ENCODE measurements at places on chromosomes 5 and 9.

DNA sequence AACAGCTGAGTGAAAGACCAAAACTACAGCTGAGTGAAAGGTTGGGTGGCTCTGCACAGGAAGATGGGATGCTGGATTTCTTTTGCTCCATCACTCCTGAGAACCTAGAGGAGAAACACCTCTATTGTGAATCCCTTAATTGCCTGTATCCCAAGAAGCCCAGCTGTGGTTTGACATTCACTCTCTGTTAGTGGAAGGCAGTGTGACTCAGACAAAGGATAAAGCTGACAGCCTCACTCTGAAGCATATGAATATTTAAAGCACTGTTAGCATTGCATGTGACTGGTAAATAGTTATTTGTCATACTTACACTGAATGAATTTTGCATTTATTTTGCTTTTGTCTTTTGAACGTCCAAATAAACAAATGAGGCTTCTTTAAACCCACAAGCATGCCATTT is 367.1 kb upstream of the RIOK2 start:
- DNase-seq = peak; percentile 75

DNA sequence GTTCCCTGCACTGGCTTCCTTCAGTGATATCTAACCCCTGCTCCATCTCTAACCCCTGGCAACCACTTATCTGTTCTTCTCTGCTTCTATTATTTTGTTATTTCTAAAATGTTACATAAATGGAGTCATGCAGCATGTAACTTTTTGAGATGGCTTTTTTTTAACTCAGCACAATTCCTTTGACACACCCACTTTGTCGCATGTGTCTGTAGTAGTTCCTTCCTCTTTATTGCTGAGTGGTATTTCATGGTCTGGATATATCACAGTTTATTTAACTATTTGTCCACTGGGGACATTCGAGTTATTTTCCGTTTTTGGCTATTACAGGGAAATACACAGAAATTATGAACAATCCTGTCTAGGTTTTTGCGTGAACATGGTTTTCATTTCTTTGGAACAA is 200.2 kb downstream of the TRIO start:
- no peak for DNase-seq

DNA sequence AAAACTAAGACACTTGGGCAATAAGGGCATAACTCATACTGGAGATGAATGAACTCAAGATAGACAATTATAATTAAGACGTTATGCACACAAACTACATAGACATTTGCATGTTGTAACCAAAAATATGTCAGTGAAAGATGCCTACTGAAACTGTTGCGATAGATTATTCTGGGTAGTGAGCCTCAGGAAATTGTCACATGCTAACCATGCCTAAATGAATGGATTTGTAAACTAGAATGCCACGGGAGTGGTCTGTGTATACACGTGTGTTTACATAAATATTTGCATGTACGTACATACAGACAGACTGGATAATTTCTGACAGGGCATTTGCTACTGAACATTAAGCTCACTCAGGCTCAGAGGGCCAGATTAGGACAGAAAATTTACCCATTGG is 1.2 kb downstream of the NIPSNAP3B start:
- DNase-seq = no peak

GRCh38 chr5:76617675-76618074 is 5.5 kb downstream of the F2RL2 start:
- DNase-seq = peak; percentile 49

GRCh38 chr9:69346596-69347390 is 21.8 kb downstream of the ENTREP1 start:
- no peak for DNase-seq

DNA sequence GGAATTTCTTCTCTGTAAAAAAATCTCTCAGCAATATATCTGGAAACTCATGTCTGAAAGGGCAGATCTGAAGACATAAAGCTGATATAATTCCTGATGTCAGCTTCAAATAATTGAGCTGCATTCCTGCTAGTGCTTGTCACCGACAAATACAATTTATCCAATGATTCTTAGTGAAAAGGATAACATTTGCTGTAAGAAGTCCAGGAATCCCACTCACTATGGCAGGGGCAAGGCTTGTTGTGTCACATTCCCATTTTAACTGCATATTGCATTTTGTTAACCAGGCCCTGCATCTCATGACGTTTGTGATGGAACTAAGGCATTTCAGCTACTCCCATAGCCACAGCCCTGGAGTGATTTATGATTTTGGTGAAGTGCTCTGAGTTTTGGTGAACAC is 160.1 kb upstream of the DAB2 start:
- DNase-seq = peak; percentile 37

DNA sequence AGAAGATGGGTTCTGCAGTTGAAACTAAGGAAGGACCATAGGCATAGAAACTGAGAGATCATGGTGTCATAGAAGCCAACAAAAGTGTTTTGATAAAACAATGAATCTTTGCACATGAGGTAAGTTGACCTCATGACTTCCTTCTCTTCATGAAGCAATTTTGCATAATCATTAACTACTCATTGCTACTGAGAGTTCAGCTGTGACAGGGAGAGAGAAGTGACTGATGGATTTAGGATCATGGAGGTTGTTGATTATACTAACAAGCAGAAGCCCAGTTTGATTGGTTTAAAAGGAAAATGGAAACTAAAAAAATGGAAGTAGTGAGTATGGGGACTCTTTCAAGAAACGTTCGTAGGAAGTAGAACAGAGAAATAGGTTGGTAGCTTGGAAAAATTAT is 51.2 kb downstream of the PARP8 start:
- DNase-seq = no peak

DNA sequence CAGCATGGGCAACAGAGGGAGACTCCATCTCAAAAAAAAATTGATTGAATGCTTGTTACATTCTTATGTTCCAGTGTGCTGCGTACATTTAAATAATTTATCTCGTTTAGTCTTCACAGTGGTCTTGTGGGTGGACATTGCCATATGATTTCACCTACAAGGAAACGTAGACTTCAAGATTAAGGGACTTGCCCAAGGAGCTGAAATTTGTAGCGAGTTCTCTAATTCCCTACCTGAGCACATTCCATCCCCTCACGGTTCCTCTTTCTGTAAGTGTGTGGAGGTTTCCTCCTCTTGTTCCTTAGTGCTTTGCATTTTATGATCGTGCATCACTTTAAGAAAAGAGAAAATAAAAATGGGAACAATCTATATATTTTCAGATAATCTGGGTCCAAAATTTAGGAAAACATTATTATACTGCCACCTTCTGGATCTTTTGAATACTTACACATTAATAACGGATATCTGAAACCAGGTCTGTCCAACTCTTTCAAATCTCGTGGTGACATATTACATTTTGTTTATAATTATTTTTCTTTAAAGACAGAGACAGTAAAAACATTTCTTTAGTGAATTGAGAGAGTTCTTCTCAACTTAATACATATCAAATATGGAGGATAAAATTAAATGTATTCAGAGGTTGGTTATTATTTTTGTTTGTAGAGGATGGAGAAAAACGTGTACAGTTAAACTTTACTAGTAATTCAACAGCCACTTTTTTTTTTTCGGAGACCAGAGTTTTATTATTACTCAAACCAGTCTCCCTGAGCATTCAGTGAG is 29.9 kb upstream of the C7 start:
- DNase-seq = peak; percentile 54

DNA sequence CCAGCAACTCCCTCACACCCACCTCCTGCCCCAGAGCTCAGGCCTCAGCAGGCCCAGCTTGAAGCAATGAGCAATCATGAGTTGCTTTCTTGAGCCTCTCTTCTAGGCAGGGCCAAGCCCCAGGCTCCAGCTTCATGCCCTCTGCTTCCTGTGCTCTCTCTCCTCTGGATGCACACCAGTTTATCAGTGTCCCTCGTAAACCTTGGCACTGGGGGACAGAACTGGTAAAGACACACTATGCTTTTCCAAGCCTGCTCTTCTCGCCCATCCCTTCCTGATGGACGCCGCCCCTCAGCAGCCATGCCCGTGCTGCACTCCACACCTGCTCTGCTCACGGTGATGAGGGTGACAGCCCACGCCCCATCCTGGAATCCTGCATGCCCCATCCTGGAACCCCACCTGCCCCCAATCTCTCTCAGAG is 49.4 kb upstream of the ORM1 start:
- no peak for DNase-seq

GRCh38 chr9:38112049-38112448 is 43.0 kb upstream of the SHB start:
- no peak for DNase-seq

- peak; percentile 2 for DNase-seq
These were observed 85.0 kb upstream of the TAF11L2 start for GRCh38 chr5:17412760-17413671.

DNA sequence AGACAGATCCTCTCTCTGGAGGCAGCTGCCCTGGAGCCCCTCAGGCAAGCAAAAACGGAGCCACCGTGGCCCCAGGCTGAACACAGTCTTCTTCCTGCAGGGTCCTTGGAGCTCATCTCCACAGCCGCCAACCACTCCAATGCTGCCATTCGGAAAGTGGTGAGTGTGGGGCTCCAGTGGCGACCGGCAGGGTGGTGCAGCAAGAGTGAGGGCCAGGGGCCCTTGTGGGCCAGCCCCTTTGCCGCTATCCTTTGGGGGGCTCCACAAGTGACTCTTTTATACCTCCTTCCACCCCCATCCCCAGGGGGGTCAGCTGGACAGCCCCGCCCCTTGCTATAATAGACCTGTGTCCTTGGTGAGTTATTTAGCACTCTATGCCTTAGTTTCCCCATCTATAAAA is 47.4 kb upstream of the SUSD3 start:
- no peak for DNase-seq

GRCh38 chr9:121672213-121672612 is 20.8 kb downstream of the DAB2IP start:
- DNase-seq = peak; percentile 71

- no peak for DNase-seq
These were observed 46.0 kb downstream of the C9orf152 start for GRCh38 chr9:110161940-110162339.

GRCh38 chr5:43354774-43355173 is 41.6 kb upstream of the HMGCS1 start:
- DNase-seq = no peak

DNA sequence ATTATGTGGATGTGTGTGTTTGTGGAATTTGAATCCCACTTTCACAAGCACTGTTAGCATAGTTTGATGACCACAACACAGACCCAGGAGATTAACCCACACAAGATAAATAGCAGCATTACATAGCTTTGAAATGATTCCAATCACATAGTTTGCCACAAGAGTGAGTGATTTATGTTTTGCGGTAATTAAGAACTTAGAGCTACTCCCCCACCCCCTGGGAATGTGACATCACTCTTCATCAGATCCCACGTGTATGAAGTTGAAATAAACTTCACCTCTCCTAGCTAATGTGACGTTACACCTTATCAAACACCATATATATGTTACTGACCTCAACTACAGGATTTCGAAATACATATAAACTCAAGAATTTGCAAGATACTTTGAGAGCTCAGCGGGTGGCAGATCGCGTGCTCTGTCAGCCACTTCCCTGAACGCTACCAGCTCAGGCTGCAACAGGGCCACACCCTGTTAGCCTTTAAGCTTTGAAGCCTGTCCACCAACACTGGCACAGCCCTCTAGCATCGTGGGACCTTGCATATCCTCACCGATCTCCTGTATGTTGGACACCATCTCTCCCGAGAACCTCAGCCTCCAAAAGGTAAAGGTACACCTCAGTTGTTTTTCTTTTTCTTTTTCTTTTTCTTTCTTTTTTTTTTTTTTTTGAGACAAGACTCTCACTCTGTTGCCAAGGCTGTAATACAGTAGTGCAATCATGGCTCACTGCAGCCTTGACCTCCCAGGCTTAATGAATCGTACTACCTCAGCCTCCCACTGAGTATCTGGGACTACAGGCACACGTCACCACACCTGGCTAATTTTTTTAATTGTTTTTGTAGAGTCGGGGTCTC is 1.7 kb upstream of the AGTPBP1 start:
- DNase-seq = peak; percentile 94

GRCh38 chr5:152288917-152289595 is 116.0 kb downstream of the NMUR2 start:
- DNase-seq = no peak

- no peak for DNase-seq
These were observed 6.6 kb downstream of the POC5 start for GRCh38 chr5:75710637-75711036.

GRCh38 chr5:157215514-157216167 is 35.0 kb downstream of the ITK start:
- peak; percentile 36 for DNase-seq

GRCh38 chr9:136455043-136456002 is 15.7 kb upstream of the INPP5E start:
- DNase-seq = no peak

- DNase-seq = peak; percentile 98
These were observed 1.5 kb downstream of the ASS1 start for GRCh38 chr9:130446101-130446861.

DNA sequence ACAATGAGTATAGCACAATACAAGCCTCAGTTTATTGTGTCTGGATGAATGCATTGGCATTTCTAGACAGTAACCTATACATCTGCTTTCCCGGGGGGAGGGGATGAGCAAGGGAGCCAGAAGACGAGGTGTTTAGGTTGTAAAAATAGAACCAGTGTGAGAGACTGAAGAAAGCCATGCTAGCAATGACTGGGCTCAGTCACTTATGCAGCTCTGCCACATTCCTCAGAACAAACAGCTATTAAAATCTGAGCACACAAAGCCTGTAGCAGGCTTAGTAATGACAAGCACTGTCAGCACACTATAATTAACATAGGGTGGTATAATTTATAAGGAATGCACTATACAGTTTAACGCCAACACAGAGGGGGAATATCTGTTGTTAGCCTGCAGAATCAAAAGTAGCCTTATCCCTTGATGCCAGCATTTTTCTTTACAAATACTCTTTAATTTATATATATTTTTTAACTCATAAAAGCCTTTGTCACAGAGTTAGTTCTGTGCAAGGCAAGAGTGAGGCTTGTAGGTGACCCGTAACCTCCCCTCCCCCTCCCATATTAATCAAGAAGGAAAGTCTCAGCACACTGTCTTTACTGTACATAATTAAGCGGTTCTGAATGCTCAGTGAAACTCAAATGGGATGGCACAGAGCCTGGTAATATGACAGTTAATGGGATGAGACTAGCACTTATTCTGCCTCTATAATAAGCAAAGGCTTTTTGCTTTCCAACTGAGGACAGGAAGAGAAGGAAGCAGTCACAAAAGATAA is 295.4 kb downstream of the CSNK1G3 start:
- DNase-seq = no peak

- no peak for DNase-seq
These were observed 52.3 kb downstream of the TLE4 start for GRCh38 chr9:79623799-79624721.

All from fibroblast of mammary gland (primary cell).